AG08396 (cell line): ENCODE measurements at places on chromosomes 2 and 18.

DNA sequence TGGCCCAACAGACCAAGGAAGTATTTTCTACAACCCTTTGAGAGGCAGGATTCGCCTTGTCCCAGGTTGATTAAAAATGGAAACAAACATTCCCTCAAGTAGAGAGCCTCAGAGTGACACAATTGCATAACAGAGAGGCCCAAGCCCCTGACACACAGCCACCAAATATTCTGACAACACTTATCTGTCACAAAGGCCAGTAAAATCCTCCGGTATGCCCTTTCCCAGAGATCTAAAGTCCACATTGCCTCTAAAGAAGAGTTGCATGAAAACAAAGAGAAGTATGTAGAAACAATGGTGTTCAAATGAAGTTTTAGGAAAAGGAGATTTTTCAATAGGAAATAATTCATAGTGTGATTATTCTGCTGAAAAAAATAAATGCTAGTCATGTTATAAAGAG, 32.1 kb downstream of the DSEL start:
- DNase-seq: no peak

DNA sequence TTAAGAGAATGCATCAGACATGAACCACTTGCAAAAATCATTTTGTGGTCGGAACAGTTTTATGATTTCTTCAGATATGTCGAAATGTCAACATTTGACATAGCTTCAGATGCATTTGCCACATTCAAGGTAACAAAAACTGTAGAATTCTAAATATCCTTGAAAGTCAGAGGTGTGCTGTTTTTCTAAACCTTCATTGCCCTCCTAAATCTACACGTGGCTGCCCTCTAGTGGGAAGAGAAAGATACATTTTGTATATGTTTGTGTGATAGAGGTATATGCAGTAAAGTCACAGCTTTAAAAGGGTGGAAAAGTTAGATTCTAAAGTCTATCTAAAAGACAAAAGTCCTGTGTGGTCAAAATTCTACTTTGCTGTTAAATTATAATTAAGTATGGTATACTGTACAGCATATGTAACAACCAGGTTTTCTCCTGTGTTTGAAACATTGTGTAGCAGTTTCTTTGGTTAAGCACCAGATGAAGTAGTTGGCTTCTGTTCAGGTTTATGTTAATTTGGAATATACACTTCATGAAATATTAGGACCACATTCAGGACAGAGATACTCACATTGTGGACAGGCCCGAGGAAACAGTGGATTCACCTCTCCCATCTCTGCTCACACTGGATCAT, 65.9 kb upstream of the ITM2C start:
- no peak for DNase-seq

GRCh38 chr2:5756272-5756671, 64.1 kb downstream of the SOX11 start:
- no peak for DNase-seq

DNA sequence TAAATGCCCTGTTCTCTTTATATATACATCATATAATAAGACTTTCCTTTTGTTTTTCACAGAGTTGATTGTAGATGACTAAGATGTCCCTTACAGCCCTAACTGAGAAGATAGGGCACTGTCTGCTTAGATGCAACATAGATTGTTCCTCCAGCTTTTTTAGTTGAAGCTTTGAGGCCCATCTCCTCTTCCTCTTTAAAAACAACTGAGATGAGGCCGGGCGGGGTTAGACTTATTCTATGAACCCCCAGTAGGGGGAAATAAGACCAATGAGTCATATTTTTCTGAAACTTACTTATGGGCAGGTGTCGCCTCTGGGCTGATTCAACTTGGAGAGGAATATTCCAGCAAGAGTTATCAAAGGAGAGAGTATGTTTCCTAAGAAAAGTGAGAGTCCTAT, 84.6 kb downstream of the FBXO15 start:
- no peak for DNase-seq

DNA sequence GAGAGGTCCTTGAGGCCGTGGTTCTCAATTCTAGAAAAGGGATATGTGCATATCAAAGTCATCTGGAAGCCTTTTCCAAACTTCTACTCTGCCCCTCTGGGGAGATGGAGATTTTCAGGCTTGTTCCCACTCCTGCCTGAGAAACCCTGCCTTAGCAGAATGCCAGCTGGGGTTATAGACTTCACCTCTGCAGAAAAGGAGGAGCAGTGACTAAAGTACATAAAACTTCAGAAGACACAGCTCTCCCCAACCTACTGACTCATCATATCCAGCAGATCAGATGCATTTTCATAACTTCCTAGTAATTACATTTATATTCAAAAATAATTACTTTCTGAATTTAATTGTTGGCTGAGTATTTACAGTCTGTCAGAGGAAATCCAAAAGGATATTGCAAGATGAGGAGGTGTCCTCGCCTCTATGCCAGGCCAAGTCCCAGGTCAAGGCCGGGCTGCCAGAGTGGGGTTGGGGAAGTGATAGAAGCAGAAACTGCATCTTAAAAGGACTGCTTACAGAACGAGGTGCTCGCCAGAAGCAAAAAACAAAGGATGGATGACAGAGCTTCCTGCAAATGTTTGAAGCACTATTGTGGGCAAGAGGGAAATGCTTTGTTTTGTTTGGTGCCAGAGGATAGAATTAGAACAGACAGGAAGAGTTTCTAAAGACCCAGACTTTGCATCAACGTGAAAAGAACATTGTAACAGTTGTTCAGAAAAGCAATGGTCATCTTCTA, 75.6 kb upstream of the APCDD1 start:
- DNase-seq: peak; percentile 47

DNA sequence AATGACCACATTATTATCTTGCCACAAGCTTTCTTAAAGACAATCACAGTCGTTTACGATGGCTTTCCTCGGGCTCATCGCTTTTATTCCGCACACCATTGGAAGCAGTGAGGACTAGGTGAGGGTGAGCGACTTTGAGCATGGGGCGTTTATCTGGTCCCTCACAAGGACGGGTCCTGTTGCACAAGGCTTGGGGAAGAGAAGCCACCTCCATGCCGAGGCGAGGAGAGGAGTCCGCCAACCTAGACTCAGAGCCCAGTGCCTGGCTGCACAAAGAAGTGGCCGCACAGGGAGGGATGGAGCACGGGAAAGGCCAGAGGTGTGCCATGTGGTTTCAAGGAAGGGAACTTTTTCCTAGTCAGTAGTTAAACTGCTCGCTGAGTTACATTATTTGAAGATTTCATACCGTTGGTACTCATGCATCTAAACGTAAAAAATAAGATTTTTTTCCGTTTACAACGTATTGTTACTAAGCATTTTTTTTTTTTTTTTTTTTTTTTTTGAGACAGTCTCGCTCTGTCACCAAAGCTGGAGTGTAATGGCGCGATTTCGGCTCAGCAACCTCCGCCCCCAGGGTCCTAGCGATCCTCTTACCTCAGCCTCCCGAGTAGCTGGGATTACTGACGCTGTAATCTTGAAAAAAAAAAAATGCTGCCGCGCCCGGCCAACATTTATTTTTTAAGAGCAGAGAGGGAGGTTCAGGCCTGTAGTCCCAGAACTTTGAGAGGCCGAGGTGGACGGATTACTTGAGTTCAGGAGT, 849 bp upstream of the CYP27C1 start:
- DNase-seq: peak; percentile 12

DNA sequence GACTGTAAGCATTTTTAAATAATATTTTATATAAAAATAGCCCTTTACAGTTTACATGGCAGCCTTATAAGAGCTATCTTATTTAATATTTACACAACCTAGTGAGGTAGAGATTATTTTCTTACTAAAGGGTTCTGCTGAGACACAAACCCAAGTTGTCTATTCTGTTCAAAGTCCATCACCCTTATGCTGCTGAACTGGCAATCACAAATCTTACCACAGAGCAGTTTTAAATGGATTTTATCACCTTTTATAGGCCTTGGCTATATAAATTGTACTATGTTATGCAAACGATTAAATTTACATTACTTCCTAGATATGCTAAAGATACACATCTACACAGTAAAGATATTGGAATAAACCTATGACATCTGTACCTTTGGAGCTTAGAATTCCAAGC, 40.7 kb downstream of the RBM45 start:
- no peak for DNase-seq

- DNase-seq: no peak
These were observed 122.9 kb downstream of the LCLAT1 start for GRCh38 chr2:30569946-30570345.

DNA sequence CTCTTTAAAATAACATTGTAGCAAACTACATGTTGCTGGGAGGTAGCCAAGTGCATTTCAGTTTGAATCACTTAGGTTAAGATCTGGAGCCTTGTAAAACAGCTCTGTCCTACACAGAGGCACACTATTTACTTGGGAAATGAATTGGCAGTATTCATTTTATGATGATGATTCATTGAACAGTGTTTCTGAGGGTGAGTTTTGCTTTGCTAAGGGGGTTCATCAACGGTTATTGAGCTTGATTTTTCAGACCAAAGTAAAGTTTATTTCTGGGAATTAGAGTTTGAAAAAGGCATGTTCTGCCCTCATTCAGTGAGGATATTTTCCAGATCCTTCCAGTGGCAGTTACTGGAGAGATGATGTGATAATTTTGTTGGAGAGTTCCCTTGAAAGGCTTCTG, 55.6 kb downstream of the CCDC85A start:
- no peak for DNase-seq

DNA sequence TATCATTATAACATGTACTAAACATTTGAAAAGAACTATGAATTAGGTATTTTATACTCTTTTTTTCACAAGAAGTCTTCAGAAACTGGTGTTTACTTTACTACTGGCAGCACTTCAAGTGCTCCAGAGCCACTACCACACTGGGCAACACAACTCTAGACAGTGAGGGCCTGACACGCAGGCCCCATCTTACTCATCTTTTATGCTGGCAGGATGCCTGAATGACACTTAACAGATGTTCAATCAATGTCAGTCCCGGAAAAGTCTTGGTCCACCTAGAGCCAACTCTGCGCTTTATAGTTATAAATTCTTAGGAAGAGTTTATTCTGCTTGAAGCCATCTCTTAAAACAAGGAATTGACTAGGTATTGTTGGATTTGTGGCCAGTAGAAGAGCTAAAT, 8.7 kb upstream of the WIPF1 start:
- DNase-seq: peak; percentile 58

- DNase-seq: no peak
These were observed 100.0 kb downstream of the WDSUB1 start for GRCh38 chr2:159186462-159186861.

DNA sequence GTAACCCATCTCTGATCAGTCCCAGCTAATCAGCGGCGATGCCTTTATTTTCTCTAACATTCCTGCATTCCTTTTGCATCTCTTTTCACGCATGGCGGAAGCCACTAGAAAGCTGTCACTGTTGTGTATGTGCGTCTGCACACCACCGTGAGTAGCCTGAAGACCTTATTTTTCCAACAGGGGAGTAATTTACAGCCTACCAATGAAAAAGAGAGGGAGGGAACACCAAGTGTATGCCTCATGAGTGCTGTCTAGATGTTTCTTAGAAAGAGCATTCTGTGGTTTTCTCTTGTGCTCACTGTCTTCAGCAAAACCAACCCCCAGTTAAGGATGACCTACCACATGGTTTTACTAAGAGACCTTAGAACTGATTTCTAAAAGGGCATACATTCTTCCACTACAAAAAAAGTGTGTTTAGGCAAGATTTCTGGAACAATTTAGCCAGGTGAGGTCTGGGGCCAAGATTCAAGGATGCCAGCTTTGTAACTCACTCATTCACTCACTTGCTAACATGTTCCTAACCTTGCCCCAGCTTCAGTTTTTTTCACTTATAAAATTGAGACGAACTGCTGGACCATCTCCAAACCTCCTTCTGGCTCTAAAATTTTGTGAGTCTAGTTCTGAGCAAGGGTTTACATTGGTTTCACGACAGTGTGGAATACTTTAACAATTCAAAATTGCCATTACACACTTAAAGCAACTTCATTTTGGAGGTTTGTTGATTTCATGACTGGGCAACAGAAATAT, 51.4 kb downstream of the BCL2 start:
- DNase-seq: no peak

DNA sequence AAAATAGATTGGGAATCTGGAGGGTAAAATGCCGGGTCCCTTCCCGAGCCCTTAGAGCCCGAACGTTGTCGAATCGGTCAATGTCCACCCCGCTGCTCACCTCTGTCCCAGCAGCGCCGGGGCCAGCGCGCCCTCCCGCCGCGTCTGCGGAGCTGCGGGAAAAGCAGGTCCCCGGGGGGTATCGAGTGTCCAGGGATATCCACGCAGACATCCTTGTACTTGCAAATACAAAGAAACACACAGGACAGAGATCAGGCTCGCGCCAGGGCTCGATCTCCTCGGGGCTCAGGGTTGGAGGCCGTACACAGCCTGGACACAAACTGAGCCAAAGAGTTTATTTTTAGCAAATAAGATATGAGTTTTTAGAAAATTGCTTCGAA, 2.3 kb upstream of the GATA6 start:
- no peak for DNase-seq

DNA sequence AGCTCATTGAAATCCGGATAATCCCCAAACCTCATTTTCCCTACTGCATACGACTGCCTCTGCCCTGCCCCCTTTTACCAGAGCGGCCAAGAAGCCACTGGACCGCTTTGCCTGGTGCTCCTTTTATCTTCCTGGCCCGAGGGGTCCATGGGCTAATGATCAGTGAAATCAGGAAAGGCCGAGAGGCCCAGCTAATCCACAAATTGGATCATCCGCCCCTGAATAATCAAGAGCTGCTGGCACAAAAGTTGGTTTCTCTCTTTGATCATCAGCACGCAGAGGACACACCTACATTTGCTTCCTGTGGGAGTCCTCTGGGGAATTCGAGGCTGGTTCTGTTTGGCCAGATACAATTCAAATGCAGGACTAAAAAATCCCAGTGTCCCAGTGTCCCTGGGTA, 144.5 kb downstream of the INSIG2 start:
- DNase-seq: no peak

GRCh38 chr2:143217512-143218115, 88.4 kb downstream of the ARHGAP15 start:
- no peak for DNase-seq

- no peak for DNase-seq
These were observed 235.8 kb upstream of the RAB12 start for GRCh38 chr18:8373486-8373885.

- DNase-seq: peak; percentile 24
These were observed 21.4 kb upstream of the BARD1 start for GRCh38 chr2:214830794-214831346.

GRCh38 chr2:45497355-45497754, 113.7 kb downstream of the SRBD1 start:
- no peak for DNase-seq

DNA sequence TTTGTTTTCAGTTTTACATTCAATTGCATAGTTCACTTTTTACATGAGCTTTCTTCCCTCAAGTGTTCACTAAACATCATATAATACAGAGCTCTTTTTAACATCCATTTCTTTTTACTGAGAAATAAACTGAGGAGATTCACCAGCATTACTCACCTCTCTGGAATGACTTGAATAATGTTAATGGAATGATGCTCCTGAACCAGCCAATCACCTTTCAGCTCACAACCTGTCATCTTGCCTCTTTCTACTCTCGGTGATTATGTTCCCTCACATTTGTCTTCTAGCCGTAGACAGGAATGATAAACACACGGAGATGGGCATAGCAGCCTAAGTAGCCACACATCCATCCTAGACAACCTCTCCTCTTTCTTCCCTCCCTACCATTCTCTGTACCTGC, 301.7 kb downstream of the PAX3 start:
- DNase-seq: peak; percentile 49

GRCh38 chr2:127007652-127008051, 99.3 kb downstream of the BIN1 start:
- DNase-seq: peak; percentile 56
